ENCODE measurements at places on chromosomes 2 and 18.

GRCh38 chr2:43024515-43025011 is 201.8 kb downstream of the ZFP36L2 start:
- no peak for DNase-seq

- DNase-seq: no peak
These were observed 8.4 kb upstream of the SP9 start for GRCh38 chr2:174326161-174327020.

DNA sequence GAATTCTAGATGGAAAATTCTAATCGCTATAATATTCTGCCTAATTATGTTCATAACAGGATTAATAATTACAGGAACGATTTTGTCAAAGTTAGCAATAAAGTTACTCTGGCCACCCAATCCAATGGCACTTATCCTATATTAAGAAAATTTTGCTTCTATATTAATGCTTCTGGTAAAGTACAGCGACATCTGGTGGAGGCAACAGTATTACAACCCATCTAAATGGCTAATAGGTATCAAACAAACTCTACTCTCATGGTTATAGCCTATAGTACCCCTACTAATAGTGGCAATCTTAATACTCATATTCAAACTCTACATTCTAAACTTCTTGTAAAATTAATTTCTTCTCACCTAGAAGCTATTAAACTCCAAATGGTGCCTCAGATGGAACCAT is 1084.7 kb upstream of the LRRTM1 start:
- DNase-seq: no peak

DNA sequence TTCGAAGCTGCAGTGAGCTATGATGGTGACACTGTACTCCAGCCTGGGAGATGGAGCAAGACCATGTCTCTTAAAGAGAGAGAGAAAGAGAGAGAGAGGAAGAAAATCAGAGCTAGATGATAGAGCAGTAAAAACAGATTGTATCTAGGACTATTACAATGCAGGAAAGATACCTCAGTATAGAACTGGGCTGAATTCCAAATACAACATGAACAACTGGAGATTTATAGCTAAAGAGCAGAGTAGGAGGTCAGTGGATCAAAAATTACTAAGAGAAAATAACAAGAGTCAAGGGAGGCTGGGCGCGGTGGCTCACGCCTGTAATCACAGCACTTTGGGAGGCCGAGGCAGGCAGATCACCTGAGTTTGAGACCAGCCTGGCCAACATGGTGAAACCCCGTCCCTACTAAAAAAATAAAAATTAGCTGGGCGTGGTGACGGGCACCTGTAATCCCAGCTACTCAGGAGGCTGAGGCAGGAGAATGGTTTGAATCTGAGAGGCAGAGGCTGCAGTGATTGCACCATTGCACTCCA is 100.7 kb upstream of the MSH6 start:
- no peak for DNase-seq

GRCh38 chr2:109507828-109508227 is 105.9 kb downstream of the SEPTIN10 start:
- no peak for DNase-seq

- no peak for DNase-seq
These were observed 15.5 kb downstream of the CUL3 start for GRCh38 chr2:224569654-224570053.

DNA sequence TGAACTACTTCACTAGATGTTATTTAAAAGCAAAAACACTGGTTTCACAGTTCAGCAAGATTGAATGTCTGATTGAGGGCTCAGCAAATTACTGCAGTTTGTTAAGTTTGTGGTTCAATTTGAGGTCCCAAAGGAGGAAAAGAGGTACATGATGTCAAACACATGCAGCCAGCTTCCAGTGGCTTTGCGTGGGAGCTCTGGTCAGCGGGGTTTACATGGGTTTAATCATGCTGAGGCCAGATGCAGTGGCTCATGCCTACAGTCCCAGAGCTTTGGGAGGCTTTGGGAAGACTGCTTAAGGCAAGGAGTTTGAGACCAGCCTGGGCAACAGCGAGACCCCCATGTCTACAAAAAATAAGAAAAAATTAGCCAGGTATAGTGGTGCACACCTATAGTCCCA is 111.5 kb downstream of the MAPK4 start:
- DNase-seq: no peak

DNA sequence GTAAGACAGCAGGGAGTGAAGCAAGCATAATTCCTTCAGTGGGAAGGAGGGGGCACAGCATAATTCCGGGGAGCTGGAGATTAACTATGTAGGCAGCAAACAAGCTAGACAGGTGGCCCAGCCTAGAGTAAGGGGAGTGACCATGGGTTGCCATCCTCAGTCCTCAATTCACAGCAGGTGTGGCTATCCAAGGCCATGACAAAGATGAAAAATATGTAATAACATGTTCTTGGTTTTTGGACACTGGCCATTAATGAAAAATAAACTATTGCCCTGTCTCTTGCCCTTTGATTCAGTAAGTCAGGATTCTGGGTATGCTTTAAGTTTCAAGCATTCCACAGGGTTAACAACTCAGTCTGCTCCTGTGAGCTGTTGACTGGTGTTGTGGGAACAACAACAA is 65.0 kb downstream of the CYP1B1 start:
- DNase-seq: no peak

DNA sequence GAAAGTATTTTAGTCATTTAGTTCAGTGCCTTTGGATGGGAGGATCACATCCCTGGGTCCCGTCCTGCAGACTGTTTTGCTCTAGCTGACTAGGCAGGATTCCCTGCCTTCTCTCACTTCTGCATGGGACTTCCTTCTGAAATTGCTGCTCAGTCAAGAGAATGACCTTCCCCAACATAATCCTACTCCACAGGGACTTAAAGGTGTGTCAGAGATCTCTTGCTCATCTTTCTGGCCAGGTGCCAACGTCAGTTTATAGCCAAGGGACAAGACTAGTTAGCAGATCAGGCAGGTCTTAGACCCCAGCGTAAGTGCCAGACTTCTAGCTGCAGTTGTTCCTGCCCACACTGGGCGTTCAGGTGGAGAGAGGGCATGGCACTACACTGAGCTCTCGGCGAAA is 9.5 kb upstream of the IL1B start:
- no peak for DNase-seq

DNA sequence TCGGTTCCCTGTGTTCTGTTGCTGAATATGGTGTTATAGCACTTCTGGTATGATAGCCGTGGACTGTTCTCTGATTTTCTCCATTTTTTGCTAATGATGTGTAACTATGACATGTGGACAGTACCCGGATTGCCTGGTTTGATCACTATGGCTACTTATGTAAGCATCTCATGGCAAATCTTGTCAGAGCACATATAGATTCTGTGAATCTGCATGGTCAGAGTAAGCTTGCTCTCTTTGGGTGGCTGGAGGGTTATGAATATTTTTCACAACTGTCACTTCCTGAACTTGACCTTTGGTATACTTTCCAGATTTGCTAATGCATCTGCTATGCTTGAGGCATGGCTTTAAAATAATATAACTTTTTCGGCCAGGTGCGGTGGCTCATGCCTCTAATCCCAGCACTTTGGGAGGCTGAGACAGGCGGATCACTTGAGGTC is 36.8 kb upstream of the ATP8B1 start:
- DNase-seq: peak; percentile 33

- DNase-seq: no peak
These were observed 689 bp downstream of the RPRD1A start for GRCh38 chr18:36066686-36067054.

- DNase-seq: no peak
These were observed 24.0 kb upstream of the TMEM37 start for GRCh38 chr2:119407430-119408220.

- no peak for DNase-seq
These were observed 38.3 kb downstream of the GCG start for GRCh38 chr2:162113776-162114168.

GRCh38 chr18:72180689-72181088 is 363.5 kb downstream of the CBLN2 start:
- no peak for DNase-seq

GRCh38 chr2:189363559-189363958 is 77.7 kb upstream of the WDR75 start:
- DNase-seq: no peak

- no peak for DNase-seq
These were observed 22.0 kb downstream of the ZNF804A start for GRCh38 chr2:184620367-184620766.

GRCh38 chr18:23281626-23282436 is 146.5 kb downstream of the CABLES1 start:
- DNase-seq: no peak

DNA sequence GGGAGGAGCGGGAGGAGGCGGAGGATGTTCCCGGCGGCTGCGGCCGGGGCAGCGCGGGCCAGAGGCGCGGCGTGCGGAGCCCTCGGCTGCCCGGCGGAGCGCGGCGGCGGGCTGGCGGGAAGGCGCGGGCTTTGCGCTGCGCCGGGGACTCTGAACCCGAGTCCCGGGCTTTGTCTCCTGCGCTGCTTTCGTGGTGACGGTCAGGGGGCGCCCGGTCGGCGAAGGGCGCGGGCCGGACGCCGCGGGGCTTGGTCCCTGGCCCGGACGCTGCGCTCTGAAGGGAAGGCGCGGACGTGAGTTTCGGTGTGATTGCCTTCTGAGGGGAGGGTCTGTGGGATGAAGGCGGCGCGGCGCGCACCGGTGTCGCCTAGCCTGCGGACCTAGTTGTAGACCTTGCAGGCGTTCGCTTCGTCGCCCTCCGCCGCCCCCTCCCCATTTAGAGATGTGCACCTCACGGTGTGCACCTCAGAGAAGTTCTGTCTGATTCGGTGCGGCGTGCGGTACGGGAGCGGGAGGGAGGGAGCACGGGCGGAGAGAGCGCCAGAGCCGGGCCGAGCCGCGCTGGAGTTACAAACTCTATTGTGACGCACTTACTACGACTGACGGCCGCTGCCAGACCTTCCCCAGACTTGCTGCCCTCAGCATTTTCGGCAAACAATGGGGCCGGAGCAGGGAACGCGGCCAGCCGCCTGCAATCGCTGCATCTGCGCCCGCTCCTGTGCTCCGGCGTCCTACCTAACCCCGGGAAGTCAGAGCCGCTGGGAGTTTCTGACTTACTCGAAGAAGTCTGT is 2.1 kb downstream of the BCL2L11 start:
- DNase-seq: no peak

- no peak for DNase-seq
These were observed 71.0 kb downstream of the IL1R2 start for GRCh38 chr2:102062802-102063201.

GRCh38 chr18:3089579-3089978 is 76.6 kb upstream of the LPIN2 start:
- no peak for DNase-seq

GRCh38 chr2:151634736-151635467 is 99.4 kb downstream of the NEB start:
- DNase-seq: no peak

GRCh38 chr18:23260926-23261590 is 125.8 kb downstream of the CABLES1 start:
- DNase-seq: no peak

DNA sequence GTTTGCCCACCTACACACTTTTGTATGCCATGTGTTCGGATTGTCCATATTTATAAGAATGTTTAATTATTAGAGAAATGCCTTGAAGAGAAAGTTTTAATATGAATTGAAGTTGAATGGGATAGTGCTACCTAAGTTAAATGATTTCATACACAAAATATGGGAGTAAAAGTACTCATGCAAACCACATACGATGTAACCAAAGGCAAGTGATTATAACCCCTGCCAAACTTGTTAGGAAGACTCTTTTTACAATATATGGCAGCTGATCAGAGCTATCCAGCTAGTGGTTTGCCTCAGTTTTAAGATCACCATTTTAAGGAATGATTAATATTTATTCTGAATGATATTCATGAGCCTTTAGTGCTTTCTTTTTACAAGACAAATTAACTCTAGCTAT is 106.7 kb downstream of the MYO1B start:
- DNase-seq: no peak

DNA sequence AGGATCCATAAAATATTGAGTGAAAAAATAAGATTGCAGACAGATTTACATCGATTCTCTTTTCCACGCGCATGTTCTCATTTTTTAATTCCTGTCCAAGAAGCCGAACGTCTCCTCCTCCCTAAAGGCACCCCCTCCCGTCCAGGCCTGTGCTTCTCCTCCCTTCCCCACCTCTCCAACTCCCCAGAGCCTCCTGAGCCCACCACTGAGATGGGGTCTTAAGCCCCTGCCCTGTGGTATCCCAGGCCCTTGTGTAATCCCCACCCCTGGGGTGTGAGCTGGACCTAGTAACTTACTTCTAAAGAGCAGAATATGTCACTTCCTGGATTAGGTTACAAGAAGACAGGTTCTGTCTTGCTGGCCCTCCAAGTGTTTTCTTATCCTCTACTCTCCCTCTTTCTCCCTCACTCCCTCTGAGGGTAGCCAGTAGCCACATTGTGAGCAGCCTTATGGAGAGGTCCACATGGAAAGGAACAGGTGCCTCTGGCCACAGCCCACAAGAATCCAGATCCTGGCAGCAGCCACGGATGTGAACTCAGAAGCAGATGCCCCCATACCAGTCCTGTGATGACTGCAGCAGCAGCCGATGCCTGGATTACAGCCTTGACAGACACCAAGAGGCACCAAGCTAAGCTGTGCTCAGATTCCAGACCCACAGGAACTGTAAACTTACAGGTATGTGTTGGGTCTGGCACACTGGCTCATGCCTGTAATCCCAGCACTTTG is 39.6 kb upstream of the OTOS start:
- DNase-seq: no peak

GRCh38 chr2:42261518-42262195 is 92.5 kb downstream of the EML4 start:
- DNase-seq: no peak

DNA sequence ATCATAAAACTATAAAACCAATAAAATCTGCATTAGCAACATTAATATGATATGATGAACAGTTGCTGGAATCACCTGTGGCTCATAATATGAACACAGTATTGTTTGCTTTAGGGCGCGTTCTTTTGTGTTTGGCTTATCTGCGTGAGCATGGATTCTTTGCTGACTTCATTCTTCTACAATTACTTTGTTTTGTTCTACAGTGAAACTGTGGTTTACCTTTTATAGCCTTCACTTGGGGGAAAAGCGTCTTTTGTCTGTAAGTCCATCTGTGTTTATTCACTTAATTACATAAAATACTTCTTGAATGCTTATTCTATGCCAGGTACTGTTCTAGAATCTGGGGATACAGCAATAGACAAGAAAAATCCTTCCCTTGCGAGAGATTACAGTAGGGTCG is 74.0 kb upstream of the SEC11C start:
- no peak for DNase-seq

GRCh38 chr2:156937430-156937829 is 320.1 kb upstream of the GALNT5 start:
- no peak for DNase-seq

All from fibroblast of skin of left biceps (primary cell).